Stimulated activated CD8-positive, alpha-beta memory T cell treated with anti-CD3 and anti-CD28 coated beads, Interleukin-15, amount 100 ng/mL, for 4 hours (primary cell): ENCODE measurements at places on chromosomes 11 and 22.

DNA sequence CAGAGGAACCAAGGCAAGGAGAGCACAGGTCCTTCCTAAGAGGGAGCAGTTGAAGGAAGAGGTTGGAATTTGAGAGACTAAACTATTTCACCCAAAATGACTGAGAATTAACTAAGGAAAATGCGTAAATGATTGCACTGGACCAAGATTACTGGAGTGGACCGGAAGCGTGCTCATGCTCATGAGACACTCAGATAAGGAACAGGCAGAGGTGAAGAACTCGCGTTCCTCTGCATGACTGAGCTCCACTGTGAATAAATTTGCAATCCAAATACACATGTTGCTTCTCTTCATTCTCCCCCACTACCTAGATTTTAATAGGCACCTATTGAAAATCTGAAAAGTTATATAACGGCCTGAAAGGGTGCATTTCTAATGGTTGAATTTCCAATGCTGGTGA, 207.0 kb downstream of the KIRREL3 start:
- no peak for DNase-seq

DNA sequence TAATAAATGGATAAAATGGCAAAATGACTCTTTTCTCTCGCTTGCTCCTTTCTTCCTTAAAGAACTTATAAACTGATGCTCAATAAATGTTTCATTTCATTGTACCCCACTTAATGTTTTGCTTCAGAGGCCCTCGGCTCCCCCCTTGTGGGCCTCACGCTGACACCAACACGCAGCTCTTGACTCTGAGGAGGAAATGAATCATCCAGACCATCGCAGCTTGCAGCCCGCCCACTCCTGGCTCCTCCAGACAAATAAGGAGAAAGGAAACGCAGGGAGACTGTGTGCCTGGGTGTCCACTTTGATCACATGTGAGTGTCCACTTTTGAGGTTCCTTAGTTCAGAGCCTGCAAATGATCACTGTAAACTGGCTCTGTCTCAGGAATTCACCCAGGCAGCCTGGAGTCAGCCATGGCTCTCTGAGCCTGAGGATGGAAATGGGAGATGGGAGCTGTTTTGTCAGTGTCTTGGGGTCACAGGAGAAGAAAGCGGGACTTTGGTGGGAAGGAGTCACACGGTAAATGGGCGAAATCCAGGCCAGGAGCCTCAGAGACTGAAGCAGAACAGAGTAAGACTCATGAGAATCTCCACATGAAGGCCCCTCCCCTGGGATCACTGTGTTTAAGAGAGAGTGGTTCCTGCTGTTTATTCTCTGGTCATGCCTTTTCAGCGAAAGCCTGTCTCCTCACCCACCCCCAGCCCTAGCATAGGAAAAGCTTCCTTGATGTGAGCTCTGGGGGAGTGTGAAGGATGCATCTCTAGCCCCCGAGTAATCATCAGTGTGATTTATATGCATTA, 96.5 kb downstream of the CWC15 start:
- peak; percentile 23 for DNase-seq

DNA sequence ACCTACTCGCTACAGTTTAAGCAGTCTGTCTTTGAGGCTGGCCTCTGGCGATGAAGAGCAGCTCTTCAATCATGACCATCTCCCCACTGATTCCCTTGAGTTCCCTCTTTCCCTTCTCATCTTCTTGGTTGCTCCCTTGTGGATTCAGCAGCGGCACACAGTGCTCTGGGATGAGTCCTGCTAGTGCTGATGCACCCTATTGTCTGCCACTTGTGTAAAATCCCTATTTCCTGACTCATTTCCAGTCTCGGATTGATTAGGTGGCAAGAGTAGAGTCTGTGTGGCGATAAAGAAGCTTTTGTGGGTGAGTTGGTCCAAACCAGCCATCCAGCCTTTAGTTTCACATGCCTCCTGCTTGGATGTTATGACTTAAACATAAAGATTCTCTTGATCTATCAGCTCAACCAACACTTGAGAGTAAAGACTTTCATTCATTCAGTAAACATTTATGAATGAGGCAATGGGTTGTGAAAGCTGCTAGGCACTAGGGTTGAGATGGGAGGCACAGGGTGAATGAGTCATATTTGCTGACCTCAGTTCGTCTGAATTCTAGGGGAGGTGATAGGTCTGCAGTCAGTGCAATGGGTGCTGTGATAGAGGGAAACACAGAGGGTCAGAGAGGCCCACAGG, 219.4 kb upstream of the RAG2 start:
- DNase-seq = no peak

GRCh38 chr11:95364324-95365295, 133.6 kb upstream of the SESN3 start:
- no peak for DNase-seq
